A549 (cell line): ENCODE measurements at places on chromosomes 16 and 17. TPM values are rescaled to one million over a fixed set of nuclear protein-coding genes. Genes with fewer than 3 reads are reported as not detected.

XYLT1 gene
- 0.84 to 0.88 TPM (median 0.88 TPM) in 3 replicates for polyA plus RNA-seq

GID4 gene
- polyA plus RNA-seq, result 11.4 to 11.6 TPM (median 11.5 TPM) in 3 replicates

CNTNAP4 gene
- not detected in 3 replicates for polyA plus RNA-seq

KRTAP4-3 gene
- polyA plus RNA-seq, result not detected in 3 replicates

TVP23A gene
- polyA plus RNA-seq, result 0.03 to 0.04 TPM (median 0.04 TPM) in 3 replicates

GRAPL gene
- polyA plus RNA-seq, result 0.16 to 0.36 TPM (median 0.25 TPM) in 3 replicates

SOX8 gene
- 0.12 to 0.22 TPM (median 0.14 TPM) in 3 replicates for polyA plus RNA-seq

NUPR1 gene
- polyA plus RNA-seq, result 24.5 to 29.3 TPM (median 25.9 TPM) in 3 replicates

GDPD1 gene
- 1.5 to 2.4 TPM (median 2.3 TPM) in 3 replicates for polyA plus RNA-seq

KRTAP1-5 gene
- not detected in 3 replicates for polyA plus RNA-seq
